ENCODE measurements at places on chromosomes 2 and 18.

GRCh38 chr2:150309311-150310080 is 178.0 kb downstream of the RND3 start:
- no peak for DNase-seq

DNA sequence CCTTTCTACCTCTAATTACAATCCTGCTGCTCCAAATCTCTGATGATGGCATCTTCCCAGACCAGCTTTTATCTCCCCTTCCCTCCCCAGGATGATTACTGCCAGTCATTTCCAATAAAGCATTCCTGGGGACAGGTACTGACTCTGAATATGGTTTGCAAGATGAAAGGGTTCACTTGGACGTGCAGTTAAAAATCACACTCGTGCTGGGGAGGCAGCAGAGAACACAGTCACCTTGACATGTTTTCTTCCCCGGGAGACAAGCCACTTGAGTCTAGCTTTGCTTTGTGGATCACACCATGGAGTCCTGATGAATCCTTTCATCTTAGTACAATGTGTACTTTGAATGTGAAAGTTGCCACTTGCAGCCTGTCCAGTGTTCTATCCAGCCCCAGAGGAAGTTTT is 175.0 kb downstream of the ALPK2 start:
- DNase-seq, result peak; percentile 6

DNA sequence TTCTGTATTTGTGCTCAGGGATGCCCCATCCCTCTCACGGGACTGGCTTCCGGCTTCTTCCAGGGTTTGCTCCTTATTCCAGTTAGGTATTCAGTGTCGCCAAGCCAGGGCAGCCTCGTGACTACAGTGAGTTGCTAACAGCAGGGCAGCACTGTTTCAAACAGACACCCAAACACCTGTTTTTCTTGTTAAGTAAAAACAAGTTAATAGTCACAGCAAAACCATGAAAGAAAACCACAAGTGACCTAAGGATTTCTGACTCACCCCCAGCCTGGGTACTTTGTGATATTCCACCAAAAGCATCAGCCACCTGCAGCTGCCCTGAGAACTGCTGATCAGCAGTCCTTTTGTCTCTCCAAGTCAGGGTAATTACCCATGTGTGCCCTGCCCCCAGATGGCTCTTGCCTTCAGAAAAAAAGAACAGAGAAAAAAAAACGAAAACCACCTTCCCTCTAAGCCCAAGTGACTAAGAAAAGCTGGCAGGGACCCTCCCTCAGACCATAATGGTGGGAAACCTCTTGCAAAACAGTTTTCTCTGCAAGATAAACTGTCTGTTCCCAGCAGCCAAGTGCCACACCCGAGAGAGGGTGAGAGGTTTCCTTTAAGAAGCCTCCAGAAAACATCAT is 178.2 kb downstream of the ANAPC1 start:
- peak; percentile 90 for DNase-seq

- peak; percentile 97 for DNase-seq
Measured at GRCh38 chr2:58042486-58042970, 4.1 kb upstream of the VRK2 start.

GRCh38 chr2:55587-56448 is 9.5 kb upstream of the FAM110C start:
- no peak for DNase-seq

GRCh38 chr2:200329798-200330197 is 23.3 kb downstream of the SPATS2L start:
- DNase-seq, result no peak

- DNase-seq, result peak; percentile 78
Measured at GRCh38 chr18:3998698-3999333, 456.3 kb downstream of the DLGAP1 start.

- no peak for DNase-seq
Measured at GRCh38 chr2:102975996-102976975, 214.5 kb downstream of the TMEM182 start.

DNA sequence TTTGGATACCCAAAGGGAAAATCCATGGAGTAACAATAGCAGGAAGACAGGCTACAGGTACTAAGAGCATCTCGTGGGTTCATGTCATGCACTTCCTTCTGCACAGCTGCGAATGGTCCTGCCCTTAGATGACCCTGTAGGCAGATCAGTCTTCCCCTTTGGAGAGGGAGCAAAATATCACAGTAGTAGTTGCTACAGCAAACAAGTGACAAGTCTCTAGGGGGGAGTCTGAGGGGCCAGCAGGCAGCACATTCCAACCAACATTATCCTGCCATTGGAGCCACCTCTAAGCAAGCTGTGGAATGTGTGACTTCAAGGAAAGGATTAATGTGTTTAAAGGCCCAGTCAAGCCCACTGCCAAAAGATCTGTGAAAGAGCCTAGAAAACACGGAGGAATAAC is 273.2 kb upstream of the PARD3B start:
- peak; percentile 51 for DNase-seq

- no peak for DNase-seq
Measured at GRCh38 chr18:22601481-22601880, 183.8 kb upstream of the CTAGE1 start.

Data from dermis blood vessel endothelial cell (primary cell).